ENCODE measurements at places on chromosomes 16 and 17. TPM values are rescaled to one million over a fixed set of nuclear protein-coding genes. Genes with fewer than 3 reads are reported as not detected.

The NGFR gene
- 5.3 TPM for polyA plus RNA-seq

The TBC1D3E gene
- not detected for polyA plus RNA-seq

The HEATR9 gene
- not detected for polyA plus RNA-seq

The TAT gene
- not detected for polyA plus RNA-seq

The KRTAP1-5 gene
- not detected for polyA plus RNA-seq

The KRTAP1-3 gene
- polyA plus RNA-seq = not detected

The CCDC154 gene
- polyA plus RNA-seq = not detected

The TNP2 gene
- polyA plus RNA-seq = not detected

The INCA1 gene
- polyA plus RNA-seq = 2.5 TPM

The MMP25 gene
- not detected for polyA plus RNA-seq

The RCVRN gene
- not detected for polyA plus RNA-seq

The HS3ST3B1 gene
- 0.05 TPM for polyA plus RNA-seq

The GHDC gene
- 1.2 TPM for polyA plus RNA-seq

The IL32 gene
- not detected for polyA plus RNA-seq

The TBC1D3D gene
- polyA plus RNA-seq = 2.5 TPM

The KIAA0753 gene
- 6.8 TPM for polyA plus RNA-seq

The SLC35G6 gene
- not detected for polyA plus RNA-seq

The CCL16 gene
- polyA plus RNA-seq = not detected

The RMI2 gene
- polyA plus RNA-seq = 1.8 TPM

The HASPIN gene
- polyA plus RNA-seq = not detected

The RGS11 gene
- 2.8 TPM for polyA plus RNA-seq
